ENCODE measurements at places on chromosomes 7 and 10. TPM values are rescaled to one million over a fixed set of nuclear protein-coding genes. Genes with fewer than 3 reads are reported as not detected.

- DNase-seq = no peak
Measured at GRCh38 chr10:31620226-31621151, 301.5 kb downstream of the ZEB1 start.

COL17A1 gene
- 0.27 TPM for polyA plus RNA-seq

DNA sequence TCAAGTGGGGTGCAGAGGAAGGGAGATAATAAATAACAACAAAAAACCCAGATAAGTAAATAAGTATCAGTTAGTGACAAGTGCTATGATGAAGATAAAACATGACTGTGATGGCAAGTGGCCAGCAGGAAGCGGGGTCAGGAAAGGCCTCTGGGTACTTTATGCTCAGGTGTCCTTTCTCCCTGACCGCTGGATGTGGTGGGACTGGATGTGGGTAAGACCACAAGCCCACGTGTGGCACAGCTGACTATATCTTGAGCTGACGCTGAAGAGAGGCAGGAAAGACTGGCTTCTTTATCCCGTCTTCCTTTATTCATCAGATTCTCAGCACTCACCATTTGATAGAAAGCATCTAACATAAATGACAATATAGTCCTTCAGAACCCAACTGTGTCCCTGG is 87.8 kb downstream of the CREB5 start:
- no peak for DNase-seq

C10orf105 gene
- 0.17 TPM for polyA plus RNA-seq

GRCh38 chr7:143492799-143493739 is 15.4 kb downstream of the TAS2R41 start:
- no peak for DNase-seq

- DNase-seq = no peak
Measured at GRCh38 chr10:93751832-93752231, 5.9 kb upstream of the LGI1 start.

DNA sequence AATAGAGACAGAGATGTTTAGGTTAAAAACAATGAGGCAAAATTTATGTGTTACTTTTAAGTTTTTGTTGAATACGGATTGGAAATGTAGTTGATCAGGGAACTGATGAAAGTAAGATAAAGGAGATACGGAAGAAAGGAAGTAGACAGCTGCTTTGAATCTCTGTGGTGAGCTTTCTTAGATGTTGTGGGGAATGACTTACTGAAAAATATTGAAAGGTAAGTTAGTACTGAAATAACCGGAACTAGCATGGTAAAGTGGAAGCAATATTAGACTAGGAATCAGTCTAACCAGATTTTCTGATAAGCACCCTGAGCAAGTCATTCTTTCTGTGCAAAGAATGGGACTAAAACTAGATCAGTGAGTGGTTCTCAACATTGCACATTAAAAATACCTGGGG is 34.8 kb downstream of the LUC7L2 start:
- no peak for DNase-seq

DNA sequence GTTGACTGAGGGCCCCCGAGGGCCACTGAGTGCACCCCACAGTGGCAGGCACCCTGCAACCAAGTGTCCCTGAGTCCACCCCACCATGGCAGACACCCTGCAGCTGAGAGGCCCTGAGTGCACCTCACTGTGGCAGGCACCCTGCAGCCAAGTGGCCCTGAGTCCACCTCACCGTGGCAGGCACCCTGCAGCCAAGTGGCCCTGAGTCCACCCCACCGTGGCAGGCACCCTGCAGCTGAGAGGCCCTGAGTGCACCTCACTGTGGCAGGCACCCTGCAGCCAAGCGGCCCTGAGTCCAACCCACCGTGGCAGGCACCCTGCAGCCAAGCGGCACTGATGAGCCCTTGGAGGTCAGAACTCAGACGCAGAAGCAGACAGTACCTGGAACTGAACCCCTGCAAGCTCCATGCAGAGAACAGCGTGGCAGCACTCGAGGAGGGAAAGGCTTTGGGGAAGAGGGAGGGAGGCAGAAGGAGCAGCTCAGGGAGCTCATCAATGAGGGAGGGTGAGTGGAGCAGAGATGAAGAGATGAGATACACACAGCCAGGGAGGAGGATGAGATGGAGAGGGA is 156.5 kb downstream of the WDR37 start:
- no peak for DNase-seq

PDK4 gene
- polyA plus RNA-seq = 15.8 TPM

DNA sequence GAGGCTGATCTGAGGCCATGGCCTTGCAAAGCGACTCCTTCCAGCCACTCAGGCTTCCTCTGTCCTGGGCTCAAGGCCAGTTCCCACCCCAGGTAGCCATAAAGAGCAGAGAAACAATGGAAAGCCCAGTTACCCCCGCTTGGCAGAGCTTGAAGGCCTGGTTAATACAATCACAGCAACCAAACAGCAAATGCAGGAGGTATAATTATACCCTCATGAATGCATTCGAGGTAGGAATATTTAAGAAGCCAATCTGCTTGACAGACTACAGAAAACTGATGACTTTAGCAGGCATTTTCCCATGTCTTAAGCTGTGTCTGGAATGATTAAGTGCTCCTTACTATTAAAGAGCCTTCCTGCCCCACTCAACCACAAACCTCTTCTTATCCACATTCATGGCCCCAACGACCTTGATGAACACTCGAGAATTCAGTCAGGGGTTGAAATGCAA is 114.1 kb upstream of the MACROH2A2 start:
- DNase-seq = no peak

SORBS1 gene
- 27.9 TPM for polyA plus RNA-seq

- DNase-seq = peak; percentile 26
Measured at GRCh38 chr7:34341326-34341725, 316.7 kb upstream of the NPSR1 start.

FKBP6 gene
- 0.26 TPM for polyA plus RNA-seq

GRCh38 chr10:26156019-26156418 is 60.6 kb upstream of the GAD2 start:
- DNase-seq = no peak

- DNase-seq = no peak
Measured at GRCh38 chr7:6614953-6615722, at the start of gene ZNF853. TSS of gene ZNF853 (plus strand) at chr7:6615610. CDS start at chr7:6616175, 565 bp downstream.

DNA sequence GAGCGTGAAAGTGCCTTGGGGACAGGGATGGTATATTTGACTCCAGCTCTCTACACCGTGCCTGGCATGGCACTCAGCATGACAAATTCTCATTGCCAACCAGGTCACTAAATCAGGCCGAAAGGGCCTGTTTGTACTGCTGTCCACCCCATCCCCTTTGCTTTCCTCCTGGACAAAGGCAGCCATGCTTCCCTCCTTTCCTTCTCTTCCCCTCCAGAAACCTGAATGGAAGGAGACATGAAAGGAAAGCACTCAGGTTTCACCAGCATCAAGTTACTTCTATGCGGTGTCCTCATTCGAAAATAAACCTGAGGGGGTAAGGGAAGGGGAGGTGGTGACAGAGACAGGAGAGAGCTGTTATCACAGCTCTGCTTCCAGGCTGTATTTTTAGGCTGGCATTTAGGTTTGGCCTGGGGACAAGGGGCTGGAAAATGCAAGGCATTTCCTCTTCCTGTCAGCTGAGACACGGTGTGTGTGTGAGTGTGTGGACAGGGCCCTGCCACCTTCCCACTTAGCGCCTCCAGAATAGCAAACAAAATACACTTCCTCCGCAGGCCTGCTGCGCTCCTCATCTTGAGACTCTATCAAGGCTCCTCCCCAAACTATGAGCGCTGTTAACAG is 79.9 kb upstream of the COL13A1 start:
- no peak for DNase-seq

GRCh38 chr7:55066524-55066923 is 47.7 kb downstream of the EGFR start:
- DNase-seq = no peak

DNA sequence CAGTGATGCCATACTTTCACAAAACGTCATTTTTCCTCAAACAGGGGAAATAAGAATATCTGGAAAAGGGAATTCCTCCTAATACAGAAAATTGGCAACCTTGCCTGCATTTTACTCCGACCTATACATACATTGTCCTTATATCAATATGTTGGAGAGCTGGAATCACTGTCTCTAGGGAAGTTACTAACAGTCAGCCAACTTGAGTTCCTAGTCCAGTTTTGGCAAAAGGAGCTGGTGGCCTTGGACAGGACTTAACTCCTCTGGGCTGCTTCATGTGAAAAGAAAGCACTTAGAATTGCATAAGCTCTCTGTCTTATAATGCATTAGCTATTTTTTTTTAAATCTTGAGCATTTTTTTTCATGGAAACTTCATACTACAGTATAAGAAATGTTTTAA is 174.2 kb upstream of the HGF start:
- no peak for DNase-seq

- no peak for DNase-seq
Measured at GRCh38 chr7:140639366-140640053, 1.1 kb downstream of the DENND2A start.

LRIT1 gene
- polyA plus RNA-seq = not detected

- no peak for DNase-seq
Measured at GRCh38 chr7:14398526-14398925, 409.1 kb upstream of the ETV1 start.

- peak; percentile 61 for DNase-seq
Measured at GRCh38 chr10:52308251-52309031, 5.6 kb upstream of the DKK1 start.

- no peak for DNase-seq
Measured at GRCh38 chr7:151060113-151060415, 675 bp downstream of the SLC4A2 start.

UPK3B gene
- 0.17 TPM for polyA plus RNA-seq

Measured in right renal cortex interstitium (tissue), 3 donors.